ENCODE measurements at places on chromosomes 3 and 15. TPM values are rescaled to one million over a fixed set of nuclear protein-coding genes. Genes with fewer than 3 reads are reported as not detected.

CSPG5 gene
- total RNA-seq = not detected

P3H2 gene
- 41.5 TPM for total RNA-seq

AZI2 gene
- 33.5 TPM for total RNA-seq

AMT gene
- 5.8 TPM for total RNA-seq

SERF2 gene
- total RNA-seq = 996 TPM

GRCh38 chr3:101484805-101485620, 28.0 kb downstream of the SENP7 start:
- H3K27me3 ChIP-seq = no peaks in the 10 kb centered on the region
- H3K4me3 ChIP-seq = no peak overlapping the region
- H3K27ac ChIP-seq = no peak overlapping the region
- 0 out of 2 replicates have a peak, but pooled peaks cover 6% of the 10 kb centered on the region for H3K4me1 ChIP-seq

GRCh38 chr3:143952569-143953072, 19.0 kb upstream of the DIPK2A start:
- H3K27ac ChIP-seq = no peak overlapping the region
- no peak overlapping the region for H3K4me3 ChIP-seq
- no peak for DNase-seq
- no peaks in the 10 kb centered on the region for H3K27me3 ChIP-seq
- no peaks in the 10 kb centered on the region for H3K36me3 ChIP-seq
- no peaks in the 10 kb centered on the region for H3K4me1 ChIP-seq

- H3K36me3 ChIP-seq = no peaks in the 10 kb centered on the region
- H3K27me3 ChIP-seq = no peaks in the 10 kb centered on the region
- no peak overlapping the region for H3K4me3 ChIP-seq
Observed at GRCh38 chr3:7585052-7585451, 724.1 kb downstream of the GRM7 start.

GRCh38 chr3:148158210-148158609, 539.5 kb upstream of the AGTR1 start:
- no peaks in the 10 kb centered on the region for H3K27me3 ChIP-seq
- DNase-seq = peak; percentile 67
- peaks cover 4% of the 10 kb centered on the region for H3K4me1 ChIP-seq
- no peak overlapping the region for H3K27ac ChIP-seq
- H3K4me3 ChIP-seq = no peak overlapping the region

GRCh38 chr3:10192953-10193691, 28.4 kb downstream of the IRAK2 start:
- H3K27ac ChIP-seq = peak overlapping the region; percentile 96
- DNase-seq = peak; percentile 98
- no peak overlapping the region for H3K4me3 ChIP-seq
- no peaks in the 10 kb centered on the region for H3K36me3 ChIP-seq

GRCh38 chr3:162863579-162863978, 1367.0 kb downstream of the OTOL1 start:
- H3K27ac ChIP-seq = no peak overlapping the region
- H3K36me3 ChIP-seq = no peaks in the 10 kb centered on the region
- H3K4me1 ChIP-seq = no peaks in the 10 kb centered on the region

- H3K36me3 ChIP-seq = no peaks in the 10 kb centered on the region
- no peak overlapping the region for H3K4me3 ChIP-seq
- peaks cover 14% of the 10 kb centered on the region for H3K4me1 ChIP-seq
Observed at GRCh38 chr3:158918008-158918407, 116.2 kb downstream of the MFSD1 start.

DNA sequence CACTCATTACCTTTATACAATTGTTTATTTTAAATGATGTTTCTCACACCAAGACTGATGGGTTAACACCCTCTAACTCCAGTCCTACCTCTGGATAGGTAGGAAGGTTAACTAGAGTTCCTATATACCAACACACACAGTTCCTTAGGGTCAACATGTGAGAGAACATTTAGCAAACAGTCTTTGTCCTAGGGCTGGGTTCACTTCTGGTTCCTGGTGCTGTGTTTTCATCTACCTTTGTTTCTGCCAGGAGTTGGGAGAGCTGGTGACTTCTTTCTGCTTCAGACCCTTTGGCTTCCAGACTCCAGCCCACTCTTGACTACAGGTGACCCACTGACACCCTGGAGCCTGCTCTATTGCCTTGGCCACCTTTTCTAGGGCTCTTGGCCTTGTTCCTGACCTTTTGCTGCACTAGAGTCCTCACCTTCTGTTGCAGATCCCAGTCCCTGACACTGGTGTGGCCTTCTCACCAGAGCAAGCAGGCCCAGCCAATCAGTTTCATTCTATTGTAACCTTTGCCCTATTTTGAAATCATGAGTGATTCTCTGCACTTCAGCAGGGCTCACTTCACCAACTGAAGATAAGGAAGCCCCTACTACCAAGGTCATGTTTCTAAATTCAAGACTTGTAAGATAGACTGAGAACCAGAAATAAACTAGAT, 50.0 kb upstream of the SECISBP2L start:
- H3K27ac ChIP-seq = no peak overlapping the region
- no peak overlapping the region for H3K4me3 ChIP-seq
- 0 out of 2 replicates have a peak, but pooled peaks cover under 1% of the 10 kb centered on the region for H3K4me1 ChIP-seq

DNA sequence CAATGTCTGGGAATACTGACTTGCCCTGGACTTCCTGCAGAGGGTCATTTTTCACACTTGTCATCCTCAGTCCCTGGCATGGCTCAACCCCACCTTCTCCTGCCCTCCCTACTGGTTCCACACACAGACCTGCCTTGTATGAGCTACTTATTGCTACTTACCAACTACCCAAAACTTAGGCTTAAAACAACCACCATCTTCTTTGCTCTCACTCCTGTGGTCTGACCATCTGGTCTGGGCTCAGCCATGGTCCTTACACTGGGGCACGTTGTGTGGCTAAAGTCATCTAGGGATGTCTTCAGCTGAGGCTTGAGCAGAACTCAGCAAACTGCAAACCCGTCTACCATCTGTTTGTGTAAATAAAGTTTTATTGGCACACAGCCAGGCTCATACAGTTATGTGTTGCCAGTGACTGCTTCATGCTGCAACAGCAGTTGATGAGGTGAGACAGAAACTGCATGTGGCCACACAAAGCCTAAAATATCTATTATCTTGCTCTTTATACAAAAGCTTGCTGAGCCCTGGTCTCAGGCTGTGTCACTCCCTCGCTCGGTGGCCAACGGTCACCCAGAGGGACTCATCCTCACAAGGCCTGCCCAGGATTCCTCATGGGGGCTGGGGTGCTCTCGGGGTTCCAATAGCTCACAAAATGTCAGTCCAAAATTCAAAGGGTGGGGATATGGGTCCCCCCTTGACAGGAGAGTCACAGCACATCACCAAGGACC, 43.5 kb downstream of the KLF15 start:
- H3K4me3 ChIP-seq = no peak overlapping the region
- no peak for DNase-seq
- no peak overlapping the region for H3K27ac ChIP-seq
- H3K36me3 ChIP-seq = no peaks in the 10 kb centered on the region
- H3K27me3 ChIP-seq = no peaks in the 10 kb centered on the region

DNA sequence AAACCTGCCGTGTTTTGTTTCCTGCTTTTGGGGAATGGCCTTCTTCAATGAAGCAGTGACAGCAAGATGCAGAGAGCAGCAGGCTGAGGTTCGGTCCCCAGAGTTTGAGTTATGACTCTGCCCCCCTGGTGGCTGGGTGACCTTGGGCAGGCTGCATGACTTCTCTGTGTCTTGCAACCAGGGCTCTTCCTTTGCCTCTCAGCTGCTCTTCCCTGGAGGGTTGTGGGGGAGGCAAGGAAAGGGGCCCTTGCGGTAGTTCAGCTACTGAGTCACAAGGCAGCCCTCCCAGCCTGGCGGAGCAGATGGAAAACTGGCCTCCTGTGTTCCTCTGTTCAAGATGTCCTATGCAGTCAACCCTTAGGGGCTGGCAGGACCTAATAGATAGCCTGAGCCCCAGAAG, 17.1 kb downstream of the CTXND1 start:
- no peak overlapping the region for H3K4me3 ChIP-seq
- no peaks in the 10 kb centered on the region for H3K36me3 ChIP-seq
- H3K27ac ChIP-seq = no peak overlapping the region
- peaks cover 6% of the 10 kb centered on the region for H3K27me3 ChIP-seq
- H3K4me1 ChIP-seq = no peaks in the 10 kb centered on the region
- peak; percentile 59 for DNase-seq

DNA sequence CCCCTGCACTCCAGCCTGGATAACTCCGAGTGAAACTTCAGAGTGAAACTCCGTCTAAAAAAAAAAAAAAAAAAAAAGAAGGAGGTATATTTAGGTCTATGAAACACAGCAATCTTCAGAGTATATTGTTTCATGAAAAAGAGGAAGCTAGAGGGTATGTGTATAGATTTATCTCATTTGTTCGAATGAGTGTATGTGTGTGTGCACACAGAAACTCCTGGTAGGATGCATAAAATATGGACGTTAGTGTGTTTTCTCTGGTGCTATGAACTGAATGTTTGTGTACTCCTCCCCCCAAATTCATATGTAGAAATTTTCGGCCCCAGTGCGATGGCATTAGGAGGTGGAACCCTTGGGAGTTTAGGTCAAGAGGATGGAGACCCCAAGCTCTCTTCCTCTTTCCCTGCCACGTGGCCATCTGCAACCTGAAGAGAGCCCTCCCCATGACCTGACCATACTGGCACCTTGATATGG, 98.6 kb upstream of the KLF13 start:
- no peak for DNase-seq
- no peaks in the 10 kb centered on the region for H3K4me1 ChIP-seq
- H3K27me3 ChIP-seq = peaks cover 14% of the 10 kb centered on the region
- H3K36me3 ChIP-seq = no peaks in the 10 kb centered on the region
- H3K27ac ChIP-seq = no peak overlapping the region
